ENCODE measurements at places on chromosomes 1 and 21.

- DNase-seq: no peak
These were observed 90.7 kb downstream of the ASH1L start for GRCh38 chr1:155471891-155472290.

- no peak for DNase-seq
These were observed 27.2 kb upstream of the MAN1A2 start for GRCh38 chr1:117339866-117340700.

GRCh38 chr1:6358144-6358624 lies 35.4 kb downstream of the ACOT7 start:
- no peak for DNase-seq

GRCh38 chr1:118204648-118205047 lies 19.6 kb upstream of the SPAG17 start:
- no peak for DNase-seq

DNA sequence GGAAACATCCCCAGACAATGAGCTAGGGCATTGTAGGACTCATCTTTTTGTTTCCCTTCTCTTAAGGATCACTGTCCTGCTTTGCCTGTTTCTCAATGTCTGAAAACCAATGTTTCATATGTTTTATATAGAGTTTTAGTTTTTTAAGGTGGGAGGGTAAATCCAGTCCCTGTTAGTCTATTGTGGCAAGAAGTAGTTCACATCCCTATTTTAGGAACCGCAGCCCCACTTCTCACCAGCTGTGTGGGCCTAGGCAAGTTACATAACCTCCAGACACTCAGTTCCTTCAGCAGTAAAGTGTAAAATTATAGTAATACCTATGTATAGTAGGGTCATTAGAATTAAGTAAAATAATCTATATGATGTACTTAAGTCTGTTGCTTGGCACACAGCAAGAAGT lies 105.8 kb upstream of the WLS start:
- no peak for DNase-seq

DNA sequence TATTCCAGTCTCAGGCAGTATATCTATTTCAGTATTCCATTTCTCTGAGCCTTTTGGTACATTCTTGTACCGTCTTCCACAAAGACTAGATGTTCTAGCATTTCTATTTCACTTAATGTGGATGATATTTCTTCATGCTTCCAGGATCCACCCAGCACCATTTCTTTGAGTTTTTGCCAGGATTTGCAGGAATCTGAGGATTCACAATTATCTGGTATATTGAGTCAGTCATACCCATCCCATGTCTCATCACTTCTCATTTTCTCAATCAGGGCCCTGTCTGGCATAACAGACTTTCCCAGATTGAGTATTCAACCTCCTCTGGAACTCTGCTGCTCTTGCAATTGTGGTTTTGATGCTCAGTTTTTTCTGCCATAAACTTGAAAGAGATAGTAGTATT lies 20.9 kb upstream of the COL11A1 start:
- no peak for DNase-seq

DNA sequence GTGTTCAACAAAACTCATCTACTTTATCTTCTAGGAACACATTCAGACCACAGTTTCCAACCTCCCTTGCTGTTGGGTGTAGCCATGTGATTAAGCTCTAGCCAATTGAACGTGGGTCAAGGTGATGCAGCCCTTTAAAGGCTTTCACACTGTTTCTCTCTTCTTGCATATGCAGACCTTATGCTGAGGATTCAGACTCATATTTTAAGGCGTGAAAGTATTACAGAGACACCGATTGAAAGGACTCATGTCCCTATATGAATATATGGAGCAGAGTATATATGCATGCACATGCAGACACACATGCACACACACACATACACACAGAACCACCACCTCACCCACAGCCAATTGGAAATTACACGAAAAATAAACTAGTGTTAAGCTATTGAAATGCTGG lies 214.3 kb upstream of the NR5A2 start:
- no peak for DNase-seq

DNA sequence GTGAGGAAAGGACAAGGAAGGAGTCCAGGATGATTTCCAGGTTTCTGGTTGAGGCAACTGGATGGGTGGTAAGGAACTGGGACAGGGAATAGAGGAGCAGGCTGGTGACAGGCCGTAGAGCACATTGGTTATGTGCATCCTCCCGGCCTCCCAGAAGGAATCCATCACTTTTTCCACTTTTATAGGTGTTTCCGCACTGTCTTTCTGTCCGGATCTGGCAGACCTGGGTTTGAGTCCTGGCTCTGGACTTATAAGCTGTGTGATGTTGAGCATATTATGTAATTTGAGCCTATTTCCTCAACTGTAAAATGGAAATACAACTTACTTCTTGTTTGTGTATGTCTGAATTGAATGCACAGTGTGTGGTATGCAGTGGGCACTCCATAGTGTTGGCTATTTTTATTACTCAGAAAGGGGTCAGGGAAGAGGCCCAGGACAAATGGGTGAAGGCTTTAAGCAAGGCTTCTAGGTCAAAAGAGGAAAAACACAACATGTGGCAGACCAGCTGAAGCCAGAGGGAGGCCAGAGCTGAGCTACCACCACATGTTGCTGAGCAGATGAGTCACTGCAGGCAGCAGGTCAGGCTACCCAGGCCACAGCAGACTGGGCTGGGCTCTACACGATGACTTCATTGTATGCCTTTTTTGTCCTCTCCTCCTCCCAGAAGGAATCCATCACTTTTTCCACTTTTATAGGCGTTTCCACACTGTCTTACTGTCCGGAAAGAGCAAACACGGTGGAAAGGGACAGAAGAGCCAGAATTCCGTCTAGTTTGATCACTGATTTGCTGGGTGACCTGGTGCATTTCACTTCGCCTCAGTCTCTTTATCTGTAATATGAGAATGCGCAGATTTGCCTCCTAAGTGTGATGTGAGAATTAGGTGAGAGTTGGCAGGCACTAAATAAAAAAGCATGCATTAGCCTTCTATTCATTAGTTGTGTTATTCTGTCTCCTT lies 791 bp upstream of the MAST2 start:
- no peak for DNase-seq

DNA sequence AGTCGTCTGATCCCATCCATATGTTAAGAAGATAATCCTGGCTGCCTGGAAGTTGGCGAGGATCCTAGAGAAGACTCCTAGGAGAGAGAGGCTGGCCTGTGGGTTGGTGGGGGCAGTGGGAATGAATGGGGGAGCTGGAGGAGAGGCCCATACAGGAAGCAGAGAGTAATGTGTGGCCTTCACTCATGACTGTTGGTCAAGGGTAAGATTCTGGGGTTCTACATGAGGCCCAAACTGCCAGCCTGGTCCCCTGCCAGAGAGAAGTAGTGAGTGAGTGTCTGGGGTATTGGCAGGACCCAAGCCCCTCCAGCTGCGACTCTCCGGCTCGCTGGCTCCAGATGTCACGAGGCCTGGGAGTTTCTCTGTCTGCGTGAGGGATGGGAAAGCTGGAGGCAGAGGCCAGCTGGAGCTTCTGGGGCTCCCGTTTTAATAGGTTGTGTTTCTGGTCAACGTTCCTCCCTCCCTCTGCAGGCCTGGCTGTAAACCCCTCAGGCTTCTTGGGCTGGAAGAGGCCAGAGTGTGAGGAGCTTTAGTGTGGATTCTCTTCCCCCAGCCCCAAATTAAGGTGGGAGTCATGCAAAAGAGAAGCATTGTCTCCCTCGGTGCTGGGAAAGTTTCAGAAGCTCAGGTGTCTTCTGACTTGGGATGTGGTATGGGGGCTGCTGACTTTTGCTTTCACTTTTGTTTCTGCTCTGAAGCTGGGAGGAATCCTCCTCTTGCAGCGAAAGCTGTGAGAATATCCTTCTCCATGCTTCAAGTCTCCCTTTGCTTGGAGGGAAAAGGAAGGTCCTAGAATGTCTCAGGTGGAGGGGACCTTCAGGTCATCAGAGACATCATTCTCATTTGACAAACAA lies 2.6 kb downstream of the TMEM51 start:
- DNase-seq: no peak

GRCh38 chr1:70499695-70500094 lies 88.6 kb downstream of the CTH start:
- DNase-seq: no peak

DNA sequence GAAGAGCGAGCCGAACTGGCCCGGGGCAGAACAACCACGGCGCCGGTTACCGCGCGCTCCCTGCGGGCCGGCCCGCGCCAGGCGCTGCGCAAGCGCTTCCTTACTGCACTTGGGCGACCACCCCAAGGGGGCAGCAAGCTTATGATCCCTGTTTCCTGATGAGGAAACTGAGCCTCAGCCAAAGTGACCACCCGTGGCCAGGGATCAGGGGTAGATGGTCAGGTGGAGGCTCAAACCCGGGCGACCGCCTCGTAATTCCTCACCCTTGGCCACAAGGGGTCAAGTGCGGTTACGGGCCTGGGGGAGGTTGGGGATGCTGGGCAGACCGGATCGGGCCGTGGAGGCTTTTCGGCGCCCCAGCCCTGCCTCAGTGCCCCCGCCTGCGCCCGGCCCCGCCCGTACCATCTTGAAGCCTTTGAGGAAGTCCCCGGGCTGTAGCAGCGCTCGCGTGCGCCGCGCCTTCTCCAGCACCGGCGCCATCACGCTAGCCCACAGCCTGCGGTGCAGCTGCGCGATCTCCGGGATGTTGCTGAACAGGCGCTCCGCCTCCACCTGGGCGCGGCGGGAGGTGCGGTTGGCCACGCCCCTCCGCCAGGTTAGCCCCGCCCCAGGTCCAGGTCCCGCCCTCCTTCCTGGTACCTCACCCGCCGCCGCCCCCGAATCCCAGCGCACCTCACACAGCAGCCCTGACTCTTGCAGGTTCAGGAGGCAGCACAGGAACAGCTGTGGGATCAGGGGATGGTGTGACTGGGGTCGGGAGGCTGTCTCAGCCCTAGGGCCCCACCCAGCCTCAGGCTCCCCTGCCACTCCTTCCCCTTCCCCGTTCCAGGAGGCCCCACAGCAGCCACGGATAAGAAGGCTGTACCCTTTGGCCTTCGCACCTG lies 5.4 kb upstream of the TNFRSF25 start:
- no peak for DNase-seq

DNA sequence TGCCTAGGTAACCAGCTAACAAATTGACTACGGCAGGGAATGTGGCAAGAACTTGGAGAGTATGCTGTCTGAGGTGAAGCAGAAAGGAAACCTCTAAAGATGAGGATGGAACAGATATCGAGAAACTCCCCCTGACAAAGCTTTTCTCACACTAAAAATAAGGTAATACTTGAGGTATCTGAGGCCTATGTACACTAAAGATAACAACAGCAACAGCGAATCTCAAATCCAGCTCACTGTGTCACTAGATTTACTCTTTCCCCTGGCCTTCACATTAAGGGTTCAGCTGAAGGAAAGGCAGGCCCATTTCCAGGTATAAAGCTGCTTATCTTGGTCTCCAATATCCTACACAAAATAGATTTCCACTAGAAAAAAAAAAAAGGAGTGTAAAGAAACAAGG lies 518.0 kb downstream of the KCNT2 start:
- no peak for DNase-seq

DNA sequence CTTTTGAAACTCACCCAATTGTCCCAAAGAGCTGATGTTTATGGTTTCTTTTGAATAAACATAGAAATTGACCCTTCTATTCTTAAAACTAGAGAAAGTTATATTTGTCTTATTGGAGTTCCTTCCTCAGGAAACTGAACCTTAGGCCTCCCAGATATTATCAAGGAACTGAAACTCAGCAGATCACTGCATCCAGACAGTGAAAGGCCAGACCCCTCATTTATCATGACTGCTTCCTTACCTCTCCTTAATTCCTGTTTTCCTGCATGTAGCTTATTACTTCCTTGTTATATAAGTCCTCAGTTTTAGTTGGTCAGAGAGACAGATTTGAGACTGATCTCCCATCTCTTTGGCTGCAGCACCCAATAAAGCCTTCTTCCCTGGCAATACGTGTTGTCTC lies 27.5 kb downstream of the SLC22A15 start:
- DNase-seq: no peak

- DNase-seq: no peak
These were observed 22.6 kb downstream of the AK4 start for GRCh38 chr1:65170511-65171142.

DNA sequence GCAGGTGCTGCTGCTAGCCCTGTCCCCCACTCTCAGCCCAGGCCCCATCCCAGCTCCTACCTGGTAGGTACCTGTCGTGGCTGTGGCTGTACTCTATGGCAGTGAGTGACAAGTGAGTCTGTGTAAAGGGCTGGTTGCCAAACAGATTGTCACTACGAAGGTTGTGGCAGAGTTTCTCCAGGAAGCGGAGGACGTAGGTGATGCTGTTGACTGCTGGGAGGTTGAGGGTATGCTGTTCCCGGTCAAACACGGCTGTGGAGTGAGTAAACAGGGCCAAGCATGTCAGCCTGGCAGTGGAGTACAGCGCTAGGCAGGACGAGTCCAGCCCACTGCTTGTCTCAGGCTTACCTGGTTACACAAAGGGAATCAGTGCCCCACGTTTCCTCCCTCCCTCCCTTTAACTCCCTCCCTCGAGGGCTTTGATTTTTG lies 24.8 kb upstream of the SLFNL1 start:
- DNase-seq: no peak

DNA sequence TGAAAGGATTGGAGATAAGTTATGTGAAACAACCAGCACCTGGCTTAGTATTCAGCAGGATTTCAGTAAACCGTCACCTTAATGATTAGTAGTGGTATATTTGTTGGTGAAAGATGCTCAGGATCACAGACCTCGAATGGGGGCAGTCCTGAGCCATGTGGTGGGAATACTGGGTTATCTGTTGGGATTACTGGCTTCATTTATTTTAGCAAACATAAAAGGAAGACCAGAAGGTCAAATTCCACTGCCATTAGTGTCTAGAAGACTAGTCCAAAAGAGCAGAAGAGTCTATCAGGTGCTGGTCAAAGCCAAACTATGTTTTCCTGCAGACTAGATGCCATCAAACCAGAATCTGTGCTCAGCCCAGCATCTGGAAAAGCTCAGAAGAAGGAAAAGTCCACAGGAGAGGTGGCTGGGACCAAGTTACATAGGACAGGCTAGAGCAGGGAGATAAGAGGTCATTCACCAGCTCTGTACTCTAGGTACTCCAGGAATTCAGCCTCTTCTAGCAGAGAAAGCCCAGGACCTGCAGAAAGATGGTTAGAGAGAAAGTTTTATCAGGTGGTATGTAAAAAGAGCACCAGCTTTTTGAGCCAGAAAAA lies 343.4 kb downstream of the PLPP3 start:
- DNase-seq: no peak
